T-helper 22 cell (primary cell): ENCODE measurements at places on chromosomes 5 and 9.

DNA sequence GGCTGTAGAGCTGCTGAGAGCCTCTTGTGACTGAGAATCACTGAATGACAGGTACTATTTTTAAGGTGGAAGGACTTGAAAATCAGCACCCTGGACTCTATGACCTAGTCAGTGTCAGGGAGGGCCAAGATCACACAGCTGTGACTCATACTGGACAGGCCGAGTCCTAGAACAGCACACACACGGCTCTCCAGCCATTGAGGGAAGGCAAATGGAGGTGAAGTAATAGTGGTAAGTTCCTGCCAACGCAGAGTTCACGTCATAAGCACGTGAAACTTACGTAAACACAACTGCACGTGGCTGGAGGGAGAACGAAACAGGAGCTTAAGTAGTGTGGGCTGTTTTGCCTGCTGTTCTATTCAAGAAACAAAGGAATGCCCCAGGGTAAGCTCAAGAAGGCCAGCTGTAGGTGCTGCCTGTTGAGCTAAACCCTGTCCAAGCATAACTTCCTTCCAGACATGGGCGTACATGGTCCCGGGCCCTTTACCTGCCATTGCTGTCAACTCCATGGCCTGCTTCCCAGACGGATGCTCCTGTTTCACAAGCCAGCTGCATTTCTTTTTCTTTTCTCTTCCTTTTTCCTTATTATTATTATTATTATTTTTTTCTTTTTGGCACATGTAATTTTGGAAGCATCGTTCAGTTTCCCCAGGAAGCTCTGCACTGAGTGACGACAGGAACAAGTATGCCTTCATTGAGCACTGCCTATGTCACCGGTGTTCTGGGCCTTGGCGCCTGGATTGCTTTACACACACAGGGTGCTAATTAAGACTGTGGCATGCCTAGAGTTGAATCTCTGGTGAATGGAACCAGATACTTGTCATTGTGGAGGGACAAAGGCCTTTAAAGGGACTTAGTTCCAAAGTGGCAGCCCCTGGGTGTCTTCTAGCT is 10.2 kb upstream of the LCP2 start:
- no peak for DNase-seq

GRCh38 chr9:4092793-4093709 is 206.8 kb downstream of the GLIS3 start:
- DNase-seq = no peak

DNA sequence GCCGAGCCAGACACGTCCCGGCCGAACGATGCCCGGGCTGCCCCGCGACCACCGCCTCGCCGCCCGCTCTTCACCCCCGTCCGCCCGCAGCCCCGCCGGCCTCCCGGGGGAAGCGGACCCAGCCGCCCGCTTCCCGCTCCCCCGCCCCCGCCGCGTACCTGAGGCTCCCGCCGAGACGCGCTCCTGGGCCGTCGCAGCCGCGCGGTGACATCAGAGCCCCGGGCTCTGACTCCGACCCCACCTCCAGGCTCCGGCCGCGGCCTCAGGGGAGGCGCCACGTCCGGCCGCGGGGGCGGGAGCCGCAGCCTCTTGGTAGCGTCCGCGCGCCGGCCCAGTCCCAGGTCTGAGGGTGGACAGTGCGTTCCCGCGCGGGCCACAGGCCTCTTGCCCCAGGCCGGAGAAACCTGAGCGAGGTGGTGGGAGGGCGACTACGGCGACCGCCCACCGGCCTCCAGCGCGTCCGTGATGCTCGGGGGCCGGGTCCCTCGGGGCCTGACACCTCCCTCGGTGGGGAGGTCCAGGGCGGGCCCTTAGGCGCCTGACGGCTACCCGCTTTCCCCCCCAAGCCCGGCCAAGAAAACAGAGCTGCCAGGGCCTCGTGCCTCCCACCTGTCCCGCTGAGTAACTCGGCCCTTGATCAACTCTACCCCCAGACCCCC is at the start of gene SHROOM1:
SHROOM1 (minus strand) TSS at position 212 of the 659 bp plus-strand sequence. CDS start 4,507 bp downstream, outside the sequence.
- DNase-seq = no peak

GRCh38 chr5:5711112-5711511 is 288.6 kb downstream of the ICE1 start:
- DNase-seq = no peak

DNA sequence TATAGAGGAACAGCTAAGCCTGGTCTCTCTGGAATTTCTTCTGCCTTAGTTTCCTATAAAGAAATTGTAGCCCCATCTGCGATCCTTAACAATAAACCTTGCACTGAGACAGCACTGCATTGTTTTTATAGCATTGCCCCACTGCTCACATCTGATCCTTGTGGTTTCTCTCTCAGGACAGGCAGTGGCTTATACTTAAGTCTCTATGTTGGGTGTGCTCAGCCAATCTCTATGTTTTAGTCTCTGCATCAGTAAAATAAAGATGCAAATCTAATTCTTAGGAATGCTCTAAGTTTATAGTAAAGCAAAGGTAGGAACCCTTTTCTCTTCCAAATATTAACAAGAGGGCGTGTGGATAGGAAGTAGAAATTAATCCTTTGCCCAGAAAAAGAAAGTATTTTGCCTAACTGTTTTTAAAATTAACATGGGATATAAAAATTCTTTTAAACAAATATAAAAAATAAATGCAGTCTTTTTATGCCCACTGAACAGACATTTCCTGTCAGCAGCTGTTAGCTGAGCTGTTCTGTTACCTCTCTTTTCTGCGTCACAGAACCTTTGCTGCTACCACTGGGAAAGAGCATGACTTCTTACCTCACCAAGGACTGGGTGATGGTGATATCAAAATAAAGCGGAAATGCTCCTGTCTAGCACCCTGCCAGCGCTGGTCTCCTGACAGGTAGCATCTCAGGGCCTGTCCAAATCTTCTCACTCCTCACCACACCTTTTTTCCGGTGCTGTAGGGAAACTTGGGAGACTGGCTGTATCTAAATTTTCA is 29.5 kb downstream of the MRPS27 start:
- DNase-seq = no peak

GRCh38 chr5:43895876-43896275 is 292.9 kb downstream of the NNT start:
- DNase-seq = no peak

DNA sequence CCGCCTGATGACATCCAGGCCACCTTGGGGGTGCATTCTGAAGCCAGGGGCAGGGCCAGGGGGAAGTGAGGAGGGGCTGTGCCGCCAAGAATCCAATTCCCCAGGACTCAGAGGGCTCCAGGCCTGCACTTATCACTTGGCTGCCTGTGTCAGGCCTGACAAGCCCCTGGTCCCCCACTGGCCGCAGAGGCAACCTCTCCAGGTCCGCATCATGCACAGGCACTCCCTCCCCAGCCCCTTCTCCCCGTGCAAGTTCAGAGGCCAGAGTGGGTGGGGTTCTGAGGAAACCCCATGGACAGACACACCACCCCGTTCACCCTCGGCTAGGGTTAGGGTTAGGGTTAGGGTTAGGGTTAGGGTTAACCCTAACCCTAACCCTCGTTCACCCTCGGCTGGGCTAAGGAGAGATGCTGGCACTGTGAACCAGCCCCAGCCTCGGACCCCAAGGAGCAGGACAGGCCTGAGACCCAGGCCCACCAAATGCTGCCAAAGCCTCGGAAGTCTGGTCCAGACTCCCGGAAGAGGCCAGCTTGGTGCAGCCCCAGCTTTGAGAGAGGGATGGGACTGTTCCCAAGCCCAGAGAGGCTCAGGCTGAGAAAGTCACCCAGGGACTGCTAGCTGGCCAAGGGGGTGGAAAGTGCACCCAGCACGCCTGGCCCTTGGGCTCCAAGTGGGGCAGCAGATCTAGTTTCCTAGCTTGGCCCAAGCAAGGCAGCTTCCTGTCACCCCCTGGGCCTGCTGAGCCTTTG is 4.9 kb downstream of the LCN2 start:
- no peak for DNase-seq

- DNase-seq = no peak
These were observed 75.3 kb downstream of the ADAMTS2 start for GRCh38 chr5:179269781-179270543.

- DNase-seq = no peak
These were observed 620.6 kb upstream of the DAB2 start for GRCh38 chr5:40045429-40045828.

DNA sequence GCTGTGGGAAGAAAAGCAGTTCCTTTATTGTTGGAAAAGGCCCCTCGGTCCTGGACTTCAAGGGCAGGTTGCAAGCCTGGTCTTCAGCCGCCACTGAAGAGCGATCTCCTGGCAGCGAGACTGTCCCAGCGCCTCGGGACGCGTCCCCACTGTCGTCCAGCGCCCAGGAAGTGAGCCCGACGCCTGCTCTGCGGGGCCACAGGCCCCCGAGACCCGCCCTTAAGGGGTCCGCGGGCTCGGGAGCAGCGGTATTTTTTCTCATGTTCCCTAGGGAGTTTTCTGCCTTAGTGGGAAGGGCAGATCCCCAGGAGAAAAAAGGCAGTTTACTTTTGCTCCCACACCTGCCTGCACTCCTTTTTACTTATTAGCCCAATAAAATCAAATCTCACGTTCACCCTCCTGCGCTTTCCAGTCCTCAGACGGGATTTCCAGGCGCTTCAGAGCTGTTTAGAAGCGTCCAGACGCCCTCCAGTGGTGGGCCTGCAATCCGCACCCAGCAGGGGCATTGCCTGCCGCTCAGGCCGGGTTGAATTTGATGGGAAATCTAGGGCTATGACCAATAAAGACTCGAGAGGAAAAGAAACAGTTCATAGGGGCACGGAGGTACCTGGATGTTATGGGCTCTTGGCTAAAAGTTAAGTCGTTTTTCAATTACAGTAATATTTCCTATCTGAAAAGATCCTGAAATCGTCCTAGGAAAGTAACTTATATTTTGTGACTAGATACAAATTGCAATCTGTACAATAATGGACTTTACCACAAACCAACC is 2.8 kb upstream of the EFNA5 start:
- DNase-seq = no peak

DNA sequence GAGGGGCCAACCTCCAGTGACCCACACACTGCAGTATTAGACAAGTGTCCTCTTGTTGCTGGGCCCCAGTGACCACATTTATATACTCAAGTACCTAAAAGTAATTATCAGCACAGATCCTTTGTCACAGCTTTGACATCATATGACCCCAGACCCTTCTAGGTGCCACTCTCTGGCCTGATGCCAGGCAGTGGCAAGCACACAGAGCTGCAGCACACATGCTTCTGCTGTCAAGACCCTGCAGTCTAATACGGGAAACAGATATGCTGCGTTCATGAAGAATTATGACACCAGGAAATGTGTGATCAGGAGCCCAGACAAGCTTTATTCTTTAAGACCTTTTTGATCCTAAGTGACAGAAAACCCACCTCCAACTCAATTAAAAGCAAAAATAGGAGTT is 63.8 kb upstream of the AFAP1L1 start:
- no peak for DNase-seq

- no peak for DNase-seq
These were observed 39.4 kb upstream of the KIF2A start for GRCh38 chr5:62266573-62266972.

- DNase-seq = no peak
These were observed 42.3 kb upstream of the LPCAT1 start for GRCh38 chr5:1565737-1566734.

DNA sequence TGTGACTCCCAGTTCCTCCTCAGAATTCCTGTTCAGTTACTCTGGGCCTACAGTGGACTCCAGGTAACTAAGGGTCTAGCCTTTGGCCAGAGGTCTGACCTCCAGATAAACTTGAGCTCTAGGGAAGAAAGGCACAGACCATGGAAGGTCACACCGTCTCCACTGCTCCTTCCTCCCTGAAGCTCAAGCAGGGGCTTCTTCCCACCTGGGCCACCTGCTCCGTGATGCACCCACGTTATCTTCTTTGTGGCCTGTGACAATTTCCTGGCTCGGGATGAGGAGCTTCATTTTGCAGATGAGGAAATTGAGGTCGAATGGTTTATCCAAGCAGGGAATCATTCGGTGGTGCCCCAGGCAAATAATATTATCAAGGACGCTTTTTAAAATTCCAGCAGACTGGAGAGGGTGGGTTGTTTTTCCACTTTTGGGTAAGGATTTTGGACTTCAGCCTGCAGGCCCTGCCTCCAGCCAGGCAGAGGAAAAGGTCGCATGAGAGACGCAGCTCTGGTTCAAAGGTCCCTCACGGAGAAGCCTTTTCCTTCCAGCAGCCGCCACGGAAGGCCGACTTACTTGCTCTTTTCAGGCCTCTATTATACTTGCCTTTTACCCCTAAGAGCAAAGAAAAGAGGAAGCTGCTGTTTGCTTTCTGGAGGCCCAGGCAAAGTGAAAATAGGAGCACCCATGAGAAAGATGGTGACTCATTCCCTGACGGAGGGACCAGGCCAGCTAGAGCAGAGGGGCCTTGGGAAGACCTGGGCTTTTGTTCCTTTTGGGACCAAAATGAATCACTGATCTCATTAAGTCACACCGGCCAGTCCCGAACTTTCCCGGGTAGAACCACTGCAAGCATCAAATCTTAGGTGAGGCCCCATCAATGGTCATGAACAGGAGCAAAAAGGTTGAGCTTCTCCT is 22.8 kb upstream of the DUSP1 start:
- no peak for DNase-seq

GRCh38 chr5:74767579-74767913 is 497 bp downstream of the NSA2 start:
- no peak for DNase-seq

- no peak for DNase-seq
These were observed 302.4 kb downstream of the PDE4D start for GRCh38 chr5:59591162-59591561.

- DNase-seq = no peak
These were observed 13.1 kb upstream of the STXBP1 start for GRCh38 chr9:127598839-127599549.

- DNase-seq = no peak
These were observed 1.1 kb downstream of the GRM6 start for GRCh38 chr5:178993955-178994579.

DNA sequence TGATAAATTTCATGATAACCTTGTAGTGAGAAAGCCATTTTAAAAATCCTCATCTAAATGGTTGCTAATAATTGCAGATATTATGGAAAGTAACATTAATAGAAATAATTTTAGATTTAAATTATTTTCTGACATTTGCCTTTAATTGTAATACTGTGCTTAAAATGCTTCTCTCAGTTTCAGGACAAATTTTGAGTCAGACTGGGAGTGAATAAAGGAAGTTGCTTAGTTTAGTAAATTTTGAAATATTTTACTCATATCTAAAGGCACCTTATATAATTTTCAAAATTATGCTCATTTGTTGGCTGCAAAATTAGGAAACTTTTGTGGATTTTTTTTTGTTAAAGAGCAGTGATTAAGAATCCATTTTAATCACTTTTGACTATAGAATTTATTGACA is 93.8 kb downstream of the CSNK1G3 start:
- no peak for DNase-seq

GRCh38 chr5:143676802-143677201 is 135.2 kb upstream of the HMHB1 start:
- no peak for DNase-seq

DNA sequence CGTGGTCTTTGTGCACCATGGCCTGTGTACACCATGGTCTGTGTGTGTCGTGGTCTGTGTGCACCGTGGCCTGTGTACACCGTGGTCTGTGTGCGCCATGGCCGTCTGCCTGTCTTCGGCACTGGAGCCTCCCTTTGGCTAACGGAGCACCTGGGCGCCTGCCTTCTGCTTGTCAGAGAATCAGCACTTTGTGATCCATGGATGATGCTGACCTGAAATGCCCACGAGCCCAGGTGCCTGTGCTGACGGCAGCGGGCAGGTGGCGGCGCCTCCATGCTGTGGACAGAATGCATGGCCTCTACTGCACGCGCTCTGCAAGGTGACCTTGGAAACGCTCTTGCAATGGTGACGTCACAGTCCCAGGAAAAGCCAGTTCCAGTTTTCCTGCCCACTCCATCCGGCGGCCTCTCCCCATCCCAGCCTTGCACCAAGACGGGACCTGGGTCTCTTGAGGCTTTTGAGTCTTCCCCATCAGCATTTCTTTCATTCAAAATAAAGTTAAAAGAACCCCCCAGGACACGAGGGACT is 14.6 kb downstream of the LCN9 start:
- no peak for DNase-seq

- no peak for DNase-seq
These were observed 53.0 kb upstream of the SIMC1 start for GRCh38 chr5:176185133-176185733.
